ENCODE measurements at places on chromosomes 16 and 17. TPM values are rescaled to one million over a fixed set of nuclear protein-coding genes. Genes with fewer than 3 reads are reported as not detected.

- no peak for DNase-seq
These were observed 210.0 kb downstream of the TMEM114 start for GRCh38 chr16:8380311-8380710.

GRCh38 chr16:55501549-55502322 lies 7.1 kb upstream of the LPCAT2 start:
- DNase-seq = no peak

DNA sequence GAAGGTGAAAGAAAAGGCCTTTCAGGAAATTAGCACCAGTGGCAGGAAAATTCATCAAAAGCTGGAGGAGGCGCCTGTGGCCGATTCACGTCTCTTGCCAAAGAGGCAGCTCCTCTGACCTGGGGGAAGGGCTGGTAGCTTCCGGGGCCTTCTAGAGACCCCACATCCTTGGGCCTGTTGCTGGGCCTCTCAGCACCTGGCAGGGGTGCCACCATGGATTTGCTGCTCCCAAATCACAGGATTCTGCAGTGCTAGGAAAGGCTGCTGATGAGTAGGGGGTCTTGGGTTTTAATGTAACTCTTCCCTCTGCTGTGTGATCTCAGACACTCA lies 11.6 kb upstream of the CBFB start:
- no peak for DNase-seq

The TPSAB1 gene
- 4.1 TPM for total RNA-seq

The BMERB1 gene
- total RNA-seq = 70.3 TPM

DNA sequence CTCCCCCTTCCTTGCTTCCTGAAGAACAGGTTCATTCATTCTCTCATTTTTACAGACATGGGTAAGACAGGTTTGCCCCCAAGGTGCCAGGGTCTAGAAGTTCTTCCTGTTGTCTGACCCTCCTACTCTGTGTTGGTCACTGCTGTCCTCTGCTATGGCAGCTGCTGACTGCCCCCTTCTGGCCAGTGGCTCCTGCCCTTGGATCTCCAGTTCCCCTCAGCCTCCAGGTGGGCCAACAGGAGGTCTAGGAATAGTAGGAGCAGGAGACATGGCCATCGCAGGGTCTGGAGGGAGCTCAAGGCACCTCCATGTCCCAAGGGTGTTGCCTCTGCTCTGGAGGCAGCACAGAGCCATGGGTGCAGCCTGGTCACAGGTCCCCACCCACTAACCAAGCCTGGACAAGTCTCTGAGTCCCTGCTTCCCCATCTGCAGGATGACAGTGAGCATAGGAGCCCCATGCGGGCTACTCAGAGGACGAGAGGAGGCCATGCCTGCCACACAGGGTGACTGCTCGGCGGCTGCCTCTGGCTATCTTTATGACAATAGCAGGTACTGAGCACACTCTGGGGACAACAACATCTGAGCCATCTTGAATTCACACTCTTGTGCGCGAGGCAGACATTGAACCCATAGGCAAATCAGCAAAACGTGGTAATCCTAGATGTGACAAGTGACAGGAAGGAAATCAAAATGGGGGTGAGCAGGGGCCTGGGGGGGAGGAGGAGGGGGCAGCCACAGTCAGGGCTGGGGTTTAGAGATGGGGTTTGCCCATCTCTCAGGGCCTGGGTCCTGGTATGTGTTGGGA lies 27.0 kb upstream of the NXPH3 start:
- peak; percentile 76 for DNase-seq

- DNase-seq = no peak
These were observed 9.8 kb downstream of the RHOT1 start for GRCh38 chr17:32152130-32152529.

- DNase-seq = no peak
These were observed 147.1 kb downstream of the PRKCA start for GRCh38 chr17:66449418-66449977.

The NPIPA8 gene
- 0.46 TPM for total RNA-seq

The CLEC10A gene
- 3.0 TPM for total RNA-seq

DNA sequence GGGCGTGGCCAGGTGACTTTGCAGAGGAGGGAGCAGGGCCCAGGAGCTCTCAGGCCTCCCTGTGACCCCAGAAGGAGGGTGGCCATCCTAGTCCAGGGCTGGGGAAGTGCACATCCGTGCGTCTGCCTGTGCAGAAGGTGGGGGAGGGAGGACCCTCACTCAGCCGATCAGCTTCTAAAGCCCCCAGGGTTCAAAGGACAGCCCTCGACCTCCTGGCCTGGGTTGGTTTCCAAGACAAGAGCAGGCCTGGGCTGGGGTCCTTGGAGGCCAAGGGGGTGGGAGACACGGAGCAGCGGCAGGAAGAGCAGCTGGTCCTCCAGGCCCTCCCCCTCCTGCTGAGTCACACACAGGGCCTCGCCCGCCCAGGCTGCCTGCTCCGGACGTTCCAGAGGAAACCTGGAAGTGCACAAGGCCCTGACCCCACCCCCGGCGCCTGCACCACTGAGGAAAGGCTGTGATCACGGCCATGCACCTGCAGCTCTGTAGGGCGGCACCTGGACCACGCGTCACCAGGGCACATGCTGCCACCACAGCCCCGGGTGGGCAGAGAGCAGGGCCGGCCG lies 67.1 kb upstream of the ZNF469 start:
- no peak for DNase-seq

Measured in cardiac septum (tissue), 1 donor.